ENCODE measurements at places on chromosomes 16 and 17.

- no peak for DNase-seq
Measured at GRCh38 chr17:61239327-61239726, 160.3 kb upstream of the TBX2 start.

DNA sequence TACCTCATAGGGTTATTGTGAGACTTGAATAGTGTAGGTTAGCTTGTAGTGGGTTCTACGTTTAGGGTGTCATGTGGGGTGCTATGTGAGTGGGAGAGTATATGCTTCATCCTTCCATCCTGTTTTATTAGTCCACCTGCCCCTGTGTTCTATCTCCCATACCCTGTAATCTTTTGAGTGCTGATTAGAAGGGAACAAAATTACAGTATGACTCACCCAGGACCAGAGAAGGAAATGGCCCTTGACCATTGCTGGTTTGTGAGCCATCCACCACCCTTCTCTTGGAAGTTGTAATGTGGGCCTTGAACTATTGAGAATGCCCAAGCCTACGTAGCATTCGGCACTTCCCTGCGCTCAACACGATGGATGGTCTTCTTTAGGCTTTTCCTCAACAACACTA, 17.1 kb downstream of the SAP30BP start:
- DNase-seq, result no peak

DNA sequence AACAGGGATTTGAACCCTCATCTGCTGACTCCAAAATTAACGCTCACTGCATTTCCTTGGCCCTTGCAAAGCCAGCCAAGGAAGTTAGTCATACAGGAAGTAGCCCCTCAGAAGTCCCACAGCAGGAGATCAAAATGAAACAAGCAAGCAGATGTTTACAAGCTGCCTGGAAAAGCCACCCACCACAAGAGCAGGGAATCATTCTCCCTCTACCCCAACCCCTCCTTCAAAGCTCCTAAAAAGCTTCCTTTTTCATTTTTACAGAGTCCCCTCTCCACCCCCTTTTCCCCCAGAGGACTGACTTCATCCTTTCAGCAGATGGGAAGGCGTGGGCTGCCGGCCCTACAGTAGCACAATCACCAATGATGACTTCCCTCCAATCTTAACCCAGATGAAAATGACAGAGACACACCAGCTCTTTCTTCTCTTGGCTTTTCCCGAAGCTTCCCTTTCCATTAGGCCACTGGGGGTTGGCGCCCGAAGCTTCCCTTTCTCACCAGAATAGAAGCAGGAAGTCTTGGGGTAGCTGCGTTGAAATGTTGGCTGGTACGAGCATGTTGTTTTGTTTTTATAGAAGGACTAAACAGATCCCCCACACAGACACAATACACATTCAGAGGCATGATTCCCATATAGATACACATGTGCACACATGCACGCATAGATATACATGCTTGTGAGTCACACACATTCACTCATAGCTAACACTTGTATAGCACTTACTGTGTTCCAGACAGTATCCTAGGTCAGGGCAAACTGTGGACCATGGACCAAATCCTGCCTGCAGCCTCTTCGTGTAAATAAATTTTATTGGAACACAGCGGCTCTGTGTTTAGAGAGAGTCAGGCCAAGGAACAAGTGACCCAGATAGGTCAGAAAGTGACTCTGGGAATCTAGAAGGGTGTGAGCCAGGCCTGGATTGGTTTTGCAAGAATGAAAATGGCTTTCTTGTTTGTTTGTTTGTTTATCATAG, 17.4 kb downstream of the ITPRIPL2 start:
- DNase-seq, result peak; percentile 31

GRCh38 chr17:45251931-45252330, 10.0 kb downstream of the SPATA32 start:
- no peak for DNase-seq

GRCh38 chr17:41666237-41666641, 22.4 kb upstream of the EIF1 start:
- no peak for DNase-seq

DNA sequence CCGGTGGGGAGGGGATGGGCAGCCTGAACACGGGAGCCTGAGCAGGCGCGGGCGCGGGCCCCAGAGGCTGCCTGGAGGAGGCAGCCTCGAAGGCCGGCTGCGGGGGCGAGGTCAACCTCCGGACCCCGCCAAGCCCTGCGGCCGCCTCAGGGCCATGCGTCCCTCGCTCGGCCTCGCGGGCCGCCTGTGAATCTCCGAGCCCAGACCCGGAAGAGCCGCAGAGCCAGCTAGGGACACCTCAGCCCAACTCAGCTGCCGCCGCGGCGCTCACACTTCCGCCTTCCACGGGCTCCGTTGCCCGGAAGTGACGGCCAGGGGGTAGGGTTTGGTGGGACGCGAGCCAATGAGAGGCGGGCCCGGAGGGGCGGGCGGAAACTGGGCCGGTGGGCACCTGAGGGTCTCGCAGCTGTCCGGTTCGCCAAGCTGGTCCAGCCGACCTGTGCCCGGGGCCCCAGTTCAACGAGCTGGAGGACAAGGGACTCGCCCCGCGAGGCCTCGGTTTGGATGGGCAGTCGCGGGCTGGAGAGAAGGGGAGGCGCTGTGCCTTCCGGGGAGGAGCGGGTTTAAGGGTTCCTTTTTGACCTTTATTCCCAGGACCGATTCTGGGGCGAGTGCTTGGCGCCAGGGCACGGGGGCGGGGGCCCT, at the start of gene SLC38A10:
Gene SLC38A10 (minus strand): TSS at position 277 of the 645 bp plus-strand sequence. CDS start 386 bp downstream, outside the sequence.
- DNase-seq, result peak; percentile 88

DNA sequence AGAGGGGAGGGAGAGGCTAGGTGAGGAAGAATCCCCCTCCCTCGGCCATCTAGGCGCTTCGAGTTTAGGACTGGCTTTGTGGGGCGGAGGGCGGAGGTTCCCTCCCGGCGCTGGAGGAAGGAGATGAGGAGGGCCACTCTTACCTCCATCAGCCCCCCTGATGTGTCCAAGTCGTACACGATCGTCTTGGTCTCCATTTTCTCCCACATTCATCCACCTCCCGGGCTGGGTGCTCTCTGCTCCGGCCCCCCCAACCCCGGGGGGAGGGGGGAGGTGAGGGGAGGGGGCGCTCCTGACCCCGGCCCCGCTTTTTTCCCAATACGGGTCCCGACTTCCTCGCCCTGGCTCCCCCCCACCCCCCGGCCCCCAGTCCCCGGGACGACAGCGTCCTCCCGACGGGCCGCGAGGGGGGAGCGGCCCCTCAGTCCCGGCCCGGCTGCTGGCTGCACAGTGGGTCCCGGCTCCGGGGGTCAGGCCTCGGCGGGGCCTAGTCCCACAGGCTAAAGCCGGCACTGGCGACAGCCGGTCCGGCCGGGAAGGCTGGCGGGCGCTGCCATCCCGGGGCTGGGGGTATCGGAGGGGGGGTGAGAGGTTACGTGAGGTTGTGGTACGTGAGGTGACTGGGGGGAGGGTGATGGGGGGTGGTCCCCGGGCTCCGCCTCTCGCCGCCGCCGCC, 428 bp downstream of the PHF12 start:
- DNase-seq, result peak; percentile 15

- DNase-seq, result peak; percentile 23
Measured at GRCh38 chr17:54992797-54993639, 24.5 kb downstream of the STXBP4 start.

DNA sequence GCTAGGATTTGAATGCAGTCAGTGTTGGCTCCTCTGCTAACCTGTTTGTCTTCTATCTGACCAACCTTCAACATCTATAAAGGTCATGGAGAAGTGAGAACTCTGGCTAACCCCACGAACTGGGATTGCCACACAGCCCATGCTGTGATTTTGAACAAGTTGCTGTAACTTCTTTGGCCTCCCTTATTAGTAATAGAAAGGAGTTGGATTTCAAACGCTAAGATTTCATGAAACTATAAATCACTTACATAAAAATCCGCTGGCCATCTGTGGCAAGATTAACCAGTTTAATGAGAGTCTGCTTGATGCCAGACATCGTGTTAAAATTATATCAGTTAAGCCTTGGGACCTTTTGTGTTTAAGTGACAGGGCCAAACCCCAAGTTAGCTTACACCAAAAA, 53.4 kb downstream of the HSD17B2 start:
- DNase-seq, result peak; percentile 9

- no peak for DNase-seq
Measured at GRCh38 chr16:55678161-55678821, 22.5 kb downstream of the SLC6A2 start.

DNA sequence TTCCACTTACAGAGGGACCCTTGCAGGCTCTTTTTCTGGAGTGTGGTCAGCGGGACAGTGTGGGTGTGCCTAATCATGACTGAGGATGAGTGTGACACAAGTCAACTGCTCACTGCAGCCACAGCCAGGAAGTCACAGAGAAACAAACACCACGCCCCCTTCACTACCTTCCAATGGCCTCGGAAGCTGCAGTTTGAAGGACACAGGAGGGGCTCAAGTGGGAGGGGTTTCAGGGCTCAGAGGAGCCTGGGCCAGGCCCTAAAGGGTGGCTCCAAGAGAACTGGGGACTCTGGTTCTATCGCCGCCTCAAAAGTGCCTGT, 116.2 kb upstream of the SDK2 start:
- no peak for DNase-seq

GRCh38 chr16:77297996-77298395, 98.8 kb downstream of the SYCE1L start:
- DNase-seq, result no peak

DNA sequence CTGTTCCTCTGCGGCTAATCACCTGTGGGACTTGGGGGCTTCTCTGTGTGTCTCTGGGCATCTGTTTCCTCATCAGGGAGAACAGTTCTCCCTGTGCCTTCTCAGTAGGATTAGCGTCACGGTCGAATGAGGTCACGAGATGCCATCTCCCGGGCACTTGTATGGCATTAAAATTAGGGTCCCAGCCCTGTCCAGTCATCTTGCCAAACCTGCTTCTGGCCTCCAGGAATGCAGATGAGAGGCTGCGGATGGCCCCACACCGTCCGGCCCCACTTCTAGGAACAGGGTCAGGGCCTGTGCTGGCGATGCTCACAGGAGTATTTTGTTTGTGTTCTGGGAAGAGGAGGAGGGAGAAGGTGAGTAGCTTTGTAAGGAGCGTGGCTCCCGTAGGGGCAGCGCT, 58.5 kb downstream of the OR1D5 start:
- DNase-seq, result no peak

DNA sequence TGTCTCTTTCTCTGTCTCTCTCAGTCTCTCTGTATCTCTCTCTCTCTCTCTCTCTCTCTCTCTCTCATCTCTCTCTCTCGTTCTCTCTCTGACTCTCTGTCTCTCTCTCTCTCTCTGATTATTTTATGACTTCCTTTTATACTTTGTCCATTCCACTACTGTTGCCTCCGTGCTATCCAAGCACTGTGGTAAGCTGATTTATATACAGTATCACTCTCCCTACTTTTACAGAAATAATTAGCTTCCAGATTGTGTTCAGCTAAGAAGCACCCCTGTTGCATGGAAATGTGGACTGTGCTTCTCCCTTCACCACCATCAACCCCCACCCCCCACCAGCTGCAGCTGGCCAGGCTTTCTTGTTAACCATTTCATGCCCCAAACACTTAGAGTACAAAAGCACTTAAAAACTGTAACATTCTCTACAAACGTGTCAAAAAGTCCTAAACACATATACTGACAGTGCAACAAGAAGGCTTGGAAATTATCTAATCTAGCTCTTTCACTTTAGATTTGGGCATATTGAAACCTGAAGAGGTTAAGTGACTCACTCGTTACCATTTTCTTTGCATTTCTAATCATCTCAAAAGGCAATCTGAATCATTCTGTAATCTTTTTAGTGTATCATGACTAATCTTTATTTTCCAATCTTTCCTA, 11.6 kb upstream of the TMEM100 start:
- no peak for DNase-seq

- DNase-seq, result no peak
Measured at GRCh38 chr17:77491921-77492445, 351.2 kb downstream of the SEC14L1 start.

DNA sequence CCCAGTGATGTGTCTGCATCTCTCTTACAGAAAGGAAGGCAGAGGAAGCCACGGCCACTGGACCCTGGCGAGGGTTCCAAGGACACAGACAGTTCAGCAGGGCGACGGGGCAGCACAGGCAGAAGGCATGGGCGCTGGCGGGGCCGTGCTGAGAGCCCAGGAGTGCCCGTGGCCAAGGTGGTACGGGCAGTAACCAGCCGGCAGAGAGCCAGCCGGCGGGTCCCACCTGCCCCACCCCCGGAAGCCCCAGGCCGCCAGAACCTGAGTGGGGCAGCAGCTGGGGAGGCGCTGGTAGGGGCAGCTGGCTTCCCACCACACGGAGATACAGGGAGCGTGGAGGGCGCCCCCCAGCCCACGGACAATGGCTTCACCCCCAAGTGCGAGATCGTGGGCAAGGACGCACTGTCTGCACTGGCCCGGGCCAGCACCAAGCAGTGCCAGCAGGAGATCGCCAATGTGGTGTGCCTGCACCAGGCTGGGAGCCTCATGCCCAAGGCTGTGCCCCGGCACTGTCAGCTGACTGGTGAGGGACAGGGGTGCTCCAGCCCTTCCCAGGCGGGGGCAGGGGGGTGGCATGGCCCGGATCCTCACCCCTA, 7.8 kb downstream of the XYLT2 start:
- no peak for DNase-seq

DNA sequence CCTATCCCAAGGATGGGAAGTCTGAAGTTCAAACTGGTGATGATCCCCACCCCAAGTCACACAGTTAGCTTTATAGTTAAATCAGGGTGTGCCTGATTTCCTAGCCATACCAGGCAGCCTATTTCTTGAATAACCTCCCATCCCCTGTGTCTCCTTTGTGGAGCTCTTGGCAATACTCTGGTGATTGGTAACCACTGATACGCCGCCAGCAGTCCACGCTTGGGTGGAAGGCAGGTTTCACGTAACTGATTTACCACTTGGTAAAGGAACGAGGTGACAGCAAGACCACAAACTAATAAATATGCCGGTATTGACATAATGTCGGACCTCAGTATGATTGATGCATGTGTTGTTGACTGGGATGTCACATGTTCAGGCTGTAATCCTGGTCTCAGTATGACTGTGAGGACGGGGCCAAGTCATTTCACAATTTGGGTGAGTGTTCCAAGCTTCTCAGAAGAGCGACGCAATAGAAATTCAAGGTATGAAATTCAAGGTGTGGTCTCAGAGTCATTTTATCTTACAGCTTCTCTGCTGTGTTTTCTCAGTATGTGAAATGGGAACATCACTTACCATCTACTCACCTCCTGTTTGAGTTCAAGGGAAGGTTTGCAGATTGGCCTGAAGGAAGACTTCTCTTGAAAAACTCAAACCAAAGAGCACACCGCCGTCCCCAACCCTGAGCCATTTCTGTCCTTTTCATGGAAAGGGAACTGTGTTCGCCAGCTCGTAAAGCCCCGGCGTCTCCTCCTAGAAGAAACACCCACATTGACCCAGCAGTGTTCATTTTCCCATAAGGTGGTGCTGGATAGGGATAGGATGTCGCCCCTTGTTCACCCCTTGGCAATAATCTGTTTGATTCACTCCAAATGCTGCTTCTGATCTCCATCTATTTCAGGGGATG, 678.9 kb downstream of the WWOX start:
- DNase-seq, result peak; percentile 69

All from prostate gland (tissue), 2 donors.